ENCODE measurements at places on chromosomes 5 and 9. TPM values are rescaled to one million over a fixed set of nuclear protein-coding genes. Genes with fewer than 3 reads are reported as not detected.

TMOD1 gene
- 0.67 TPM for polyA plus RNA-seq

ANKRD34B gene
- 0.30 TPM for polyA plus RNA-seq

IFNW1 gene
- polyA plus RNA-seq: not detected

C9orf50 gene
- polyA plus RNA-seq: 1.4 TPM

PDCD1LG2 gene
- 0.10 TPM for polyA plus RNA-seq

GABRG2 gene
- polyA plus RNA-seq: 0.03 TPM

LPCAT1 gene
- polyA plus RNA-seq: 51.3 TPM

SLC34A1 gene
- 181 TPM for polyA plus RNA-seq

NINJ1 gene
- 35.2 TPM for polyA plus RNA-seq

PRUNE2 gene
- polyA plus RNA-seq: 10.9 TPM

Data from renal cortex interstitium (tissue), 15 donors.